ENCODE measurements at places on chromosomes 1 and 21.
A peak's percentile ranks its signal among the peaks of the same experiment; 100 is the strongest.

GRCh38 chr1:162471290-162471853 is 26.2 kb upstream of the UHMK1 start:
- DNase-seq: no peak

DNA sequence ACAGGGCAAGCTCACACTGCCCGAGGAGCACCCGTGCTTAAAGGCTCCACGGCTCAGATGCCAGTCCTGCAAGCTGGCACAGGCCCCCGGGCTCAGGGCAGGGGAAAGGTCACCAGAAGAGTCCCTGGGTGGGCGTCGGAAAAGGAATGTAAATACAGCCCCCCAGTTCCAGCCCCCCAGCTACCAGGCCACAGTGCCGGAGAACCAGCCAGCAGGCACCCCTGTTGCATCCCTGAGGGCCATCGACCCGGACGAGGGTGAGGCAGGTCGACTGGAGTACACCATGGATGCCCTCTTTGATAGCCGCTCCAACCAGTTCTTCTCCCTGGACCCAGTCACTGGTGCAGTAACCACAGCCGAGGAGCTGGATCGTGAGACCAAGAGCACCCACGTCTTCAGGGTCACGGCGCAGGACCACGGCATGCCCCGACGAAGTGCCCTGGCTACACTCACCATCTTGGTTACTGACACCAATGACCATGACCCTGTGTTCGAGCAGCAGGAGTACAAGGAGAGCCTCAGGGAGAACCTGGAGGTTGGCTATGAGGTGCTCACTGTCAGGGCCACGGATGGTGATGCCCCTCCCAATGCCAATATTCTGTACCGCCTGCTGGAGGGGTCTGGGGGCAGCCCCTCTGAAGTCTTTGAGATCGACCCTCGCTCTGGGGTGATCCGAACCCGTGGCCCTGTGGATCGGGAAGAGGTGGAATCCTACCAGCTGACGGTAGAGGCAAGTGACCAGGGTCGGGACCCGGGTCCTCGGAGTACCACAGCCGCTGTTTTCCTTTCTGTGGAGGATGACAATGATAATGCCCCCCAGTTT is 1.3 kb downstream of the CELSR2 start:
- DNase-seq: no peak

GRCh38 chr1:203517426-203518110 is 23.6 kb downstream of the OPTC start:
- no peak for DNase-seq

DNA sequence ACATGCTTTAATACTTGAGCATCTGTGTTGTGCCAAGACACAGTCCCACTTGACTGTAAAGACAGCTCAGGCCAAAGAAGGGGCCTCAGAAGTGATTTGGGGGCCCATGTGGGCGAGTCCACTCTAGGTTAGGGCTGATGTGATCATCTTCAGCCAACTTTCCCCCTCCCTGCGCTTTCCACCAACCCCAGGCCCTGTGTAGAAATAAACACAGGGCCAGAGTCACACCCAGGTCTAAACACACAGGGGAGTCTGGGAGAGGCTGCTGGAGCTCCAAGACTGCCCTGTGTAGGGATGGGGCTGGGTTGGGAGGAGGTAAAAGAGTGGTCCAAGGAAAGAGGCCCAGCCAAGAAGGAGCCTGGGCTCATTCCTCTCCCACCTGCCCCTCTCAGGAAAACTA is 2.5 kb upstream of the WNT2B start:
- no peak for DNase-seq

DNA sequence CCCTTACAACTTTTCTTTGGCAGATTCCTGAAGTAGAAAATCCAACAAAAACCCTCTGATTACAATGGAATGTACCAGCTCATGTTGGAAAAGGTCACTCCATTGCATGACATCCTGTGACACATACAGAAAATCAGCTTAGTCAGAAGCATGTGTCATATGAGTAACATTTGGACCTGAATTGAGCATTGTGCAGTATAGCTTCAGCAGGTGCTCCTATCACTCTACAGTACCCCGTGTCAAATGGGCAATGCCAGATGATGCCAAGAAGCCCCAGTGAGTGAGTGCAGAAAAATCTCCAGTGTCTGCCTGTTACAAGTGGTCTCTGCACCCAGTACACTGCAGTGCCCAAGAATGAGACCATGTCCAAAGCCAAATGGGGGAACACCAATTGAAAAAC is 129.7 kb upstream of the RUNX1 start:
- DNase-seq: no peak

DNA sequence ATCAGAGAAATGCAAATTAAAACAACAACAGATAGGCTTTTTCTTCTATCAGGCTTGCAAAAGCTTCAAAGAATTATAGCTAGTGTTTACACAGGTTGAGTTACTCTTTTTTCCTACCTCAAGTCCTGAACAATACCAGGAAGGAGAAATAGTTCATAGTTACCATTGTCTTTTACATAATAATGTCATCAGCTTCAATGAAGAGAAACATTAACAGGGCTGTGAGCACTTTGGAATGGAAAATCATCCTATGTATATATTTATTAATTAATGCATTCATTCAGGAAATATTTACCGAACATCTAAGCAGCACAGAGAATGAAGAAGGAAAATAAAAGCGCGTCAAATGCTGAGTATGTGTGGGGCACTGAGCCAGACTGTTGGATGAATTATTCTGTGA is 197.3 kb downstream of the ZBTB18 start:
- DNase-seq: no peak

- no peak for DNase-seq
Measured at GRCh38 chr1:4468804-4469514, 185.4 kb upstream of the AJAP1 start.

- DNase-seq: peak; percentile 46
Measured at GRCh38 chr1:12543740-12544154, 74.3 kb downstream of the DHRS3 start.

DNA sequence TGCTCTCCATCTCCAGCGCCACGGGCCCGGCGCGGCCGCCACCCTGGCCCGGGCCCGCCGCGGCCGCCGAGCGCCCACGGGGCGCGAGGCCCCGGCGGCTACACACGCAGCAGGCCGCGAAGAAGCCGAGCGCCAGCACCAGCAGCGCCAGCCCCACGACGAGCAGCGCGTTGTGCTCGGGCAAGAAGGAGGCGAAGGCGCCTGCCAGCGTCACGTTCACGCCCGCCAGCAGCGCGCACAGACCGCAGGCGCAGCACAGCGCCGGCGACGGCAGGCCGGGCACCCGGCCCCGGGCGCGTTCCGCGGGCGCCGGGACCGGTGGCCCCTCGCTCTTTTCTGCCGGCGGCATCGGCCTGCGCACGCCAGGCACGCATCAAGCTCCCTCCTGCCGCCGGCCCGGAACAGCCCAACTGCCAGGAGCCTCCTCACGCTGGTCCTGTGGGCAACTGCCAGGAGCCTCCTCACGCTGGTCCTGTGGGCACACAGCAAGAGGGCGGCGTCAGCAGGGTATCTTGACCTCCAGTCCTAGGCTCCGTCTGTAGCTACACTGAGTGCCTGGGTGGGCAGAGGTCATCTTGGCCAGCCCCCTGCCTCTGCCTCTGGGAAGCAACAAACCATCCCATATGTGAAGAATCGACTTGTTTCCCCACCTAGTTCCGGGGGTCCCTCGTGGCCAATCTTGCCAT is 18.1 kb downstream of the KNCN start:
- DNase-seq: peak; percentile 37

- DNase-seq: peak; percentile 40
Measured at GRCh38 chr1:177959811-177960515, 9.9 kb downstream of the SEC16B start.

GRCh38 chr1:17587693-17588047 is 48.2 kb downstream of the ARHGEF10L start:
- peak; percentile 54 for DNase-seq

DNA sequence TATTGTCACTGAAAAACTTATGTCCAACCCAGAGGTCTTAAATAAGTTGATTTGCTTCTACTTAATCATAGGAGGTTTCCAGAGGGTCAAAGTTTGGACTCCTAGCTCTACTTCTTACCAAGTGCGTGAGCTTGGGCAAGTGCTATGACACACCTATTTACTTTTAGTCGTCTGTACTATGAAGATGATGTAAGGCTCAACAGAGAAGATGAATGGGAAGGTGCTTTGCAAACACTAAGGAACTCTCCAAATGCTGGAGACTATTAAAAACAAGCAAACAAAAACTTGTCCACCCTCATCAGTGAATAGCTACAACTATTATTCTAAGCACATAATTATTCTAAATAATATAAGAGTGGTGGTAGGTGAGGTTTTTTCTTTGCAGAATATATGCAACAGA is 232.3 kb upstream of the USP24 start:
- DNase-seq: peak; percentile 62

DNA sequence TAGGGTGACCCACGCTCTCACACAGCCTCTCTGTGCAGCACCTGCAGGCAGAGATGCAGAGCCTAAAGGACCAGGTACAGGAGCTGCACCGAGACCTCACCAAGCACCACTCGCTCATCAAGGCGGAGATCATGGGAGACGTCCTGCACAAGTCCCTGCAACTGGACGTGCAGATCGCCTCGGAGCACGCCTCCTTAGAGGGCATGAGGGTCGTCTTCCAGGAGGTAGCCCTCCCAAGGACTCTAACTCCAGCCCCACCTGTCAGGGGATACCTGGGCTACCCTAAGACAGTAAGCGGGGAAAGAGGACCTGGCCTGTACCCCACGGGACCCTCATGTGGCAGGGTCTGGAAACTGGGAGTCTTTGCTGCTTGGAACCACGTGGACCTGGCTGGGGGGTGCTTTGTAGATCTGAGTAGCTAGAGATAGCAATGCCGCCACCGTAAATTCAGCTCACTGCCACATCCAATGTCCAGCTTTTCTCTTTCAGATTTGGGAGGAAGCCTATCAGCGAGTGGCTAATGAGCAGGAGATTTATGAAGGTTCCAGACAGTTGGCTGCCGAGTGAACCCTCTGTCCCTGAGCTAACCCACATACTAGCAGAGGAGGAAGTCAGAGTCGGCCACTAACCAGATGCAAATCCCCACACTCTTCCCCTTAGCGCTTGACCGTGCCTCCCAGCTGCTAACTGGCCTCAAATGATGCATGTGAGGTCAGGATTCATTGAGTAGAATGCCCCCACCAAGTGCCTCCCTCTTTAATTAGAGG is 6.5 kb downstream of the RNF207 start:
- DNase-seq: no peak

DNA sequence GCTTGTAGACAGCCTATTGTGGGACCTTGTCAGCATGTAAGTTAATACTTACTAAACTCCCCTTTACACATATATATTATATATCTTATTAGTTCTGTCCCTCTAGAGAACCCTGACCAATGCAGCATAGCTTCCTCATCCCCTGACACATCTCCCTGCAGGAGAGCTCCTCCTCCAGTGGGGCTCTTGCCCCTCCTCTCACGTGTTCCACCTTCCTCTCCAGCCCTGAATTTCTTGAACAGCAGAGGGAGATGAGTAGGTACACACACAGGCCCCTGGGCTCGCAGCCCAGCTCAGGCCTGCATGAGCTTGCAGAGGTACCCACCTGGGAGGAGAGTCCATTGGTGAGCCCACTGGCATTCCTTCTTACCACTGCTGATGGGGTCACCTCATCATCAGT is 27.3 kb upstream of the GOLT1A start:
- peak; percentile 10 for DNase-seq

DNA sequence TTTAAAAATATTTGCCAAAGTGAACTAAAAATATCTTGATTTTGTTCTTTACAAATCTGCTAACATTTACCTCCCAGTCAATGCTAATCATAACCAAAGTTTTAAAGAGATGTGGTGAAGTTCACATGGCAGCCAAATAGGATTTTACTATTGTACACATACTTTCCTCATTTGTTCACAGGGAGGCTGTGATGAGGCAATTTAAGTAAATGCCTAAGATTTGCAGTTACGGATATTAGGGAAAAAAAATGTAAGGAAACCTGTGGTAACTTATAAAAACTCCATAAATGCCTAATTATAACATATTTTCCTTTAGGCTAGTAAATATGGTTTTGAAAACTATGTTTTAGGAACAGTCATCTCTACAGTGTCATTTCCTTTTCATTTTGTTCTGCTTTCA is 32.4 kb downstream of the RGS5 start:
- DNase-seq: peak; percentile 57

DNA sequence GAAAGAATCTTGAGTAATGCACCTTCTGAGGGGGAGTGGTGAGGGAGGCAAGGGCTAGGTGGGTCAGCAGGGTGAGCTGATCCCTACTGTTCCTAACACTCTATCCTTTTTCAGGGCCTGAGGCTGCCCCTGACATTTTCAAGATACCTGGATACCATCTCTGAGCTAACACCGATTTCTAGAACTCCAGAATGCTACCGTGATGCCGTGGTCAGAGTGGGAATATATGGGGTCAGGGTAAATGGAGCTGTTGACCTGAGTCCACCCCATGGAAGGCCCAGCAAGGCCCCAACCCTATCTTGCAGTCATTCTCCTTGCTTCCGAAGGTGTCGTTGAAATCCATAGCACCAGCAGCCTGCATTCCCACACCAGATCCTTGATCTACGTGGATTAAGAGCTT is 18.0 kb upstream of the PTPRF start:
- no peak for DNase-seq

GRCh38 chr1:18484721-18485120 is 4.0 kb downstream of the KLHDC7A start:
- no peak for DNase-seq

- no peak for DNase-seq
Measured at GRCh38 chr1:39567302-39567701, 9.3 kb downstream of the PABPC4 start.

- DNase-seq: no peak
Measured at GRCh38 chr1:68370101-68370915, 79.4 kb downstream of the RPE65 start.

GRCh38 chr1:36125129-36125991 is at the start of gene COL8A2:
COL8A2 (minus strand) TSS chr1:36125222; CDS start chr1:36100242, 24,980 bp downstream.
- DNase-seq: no peak

DNA sequence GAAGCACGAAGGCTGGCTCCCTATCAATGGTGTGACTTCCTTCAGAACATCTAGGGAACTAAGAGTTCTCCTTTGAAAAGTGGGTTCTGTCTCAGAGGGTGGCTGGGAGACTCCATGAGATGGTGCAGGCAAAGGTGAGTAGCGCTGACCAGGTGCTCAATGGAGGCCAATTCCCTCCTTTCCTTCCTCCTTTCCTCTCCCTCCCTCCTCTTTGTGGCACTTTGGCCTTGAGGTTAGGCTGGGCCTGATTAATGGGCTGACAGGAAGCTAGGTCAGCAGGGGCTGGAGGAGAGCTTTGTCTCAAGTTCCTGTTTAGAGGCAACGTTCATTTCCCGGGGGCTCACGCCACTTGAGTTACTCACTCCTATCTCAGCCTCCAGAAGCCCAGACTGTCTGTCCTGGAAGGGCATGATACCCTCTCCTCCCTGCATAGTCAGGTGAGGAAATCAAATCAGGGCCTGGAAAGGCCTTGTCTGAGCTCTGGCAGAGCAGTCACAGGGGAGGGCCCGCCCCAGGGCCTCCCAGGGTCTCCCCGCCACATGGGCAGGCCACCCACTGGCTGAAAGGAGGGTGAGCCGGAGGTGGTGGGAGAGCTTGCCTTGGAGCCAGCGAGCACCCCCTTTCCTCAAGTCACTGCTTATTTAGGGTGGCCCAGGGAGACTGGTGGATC is 58.4 kb upstream of the SSBP3 start:
- DNase-seq: peak; percentile 65

DNA sequence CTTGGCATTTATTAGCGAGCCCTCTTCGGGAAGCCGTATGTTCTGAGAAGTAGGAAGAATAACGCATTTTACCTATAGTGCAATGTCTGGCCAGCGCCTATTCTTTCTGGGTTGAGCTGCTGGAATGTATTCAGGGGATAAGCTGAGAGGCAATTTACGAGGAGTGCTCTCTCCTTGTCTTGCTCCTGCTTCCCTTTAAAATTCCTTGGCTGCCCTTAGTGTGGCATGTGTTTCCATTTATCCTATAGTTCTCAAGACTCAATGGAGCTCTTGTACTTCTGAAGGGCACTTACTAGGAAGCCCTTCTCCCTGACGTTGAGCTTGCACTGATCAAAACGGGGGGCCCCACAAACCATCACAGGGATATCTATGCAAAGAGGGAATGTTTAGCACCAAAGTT is 364.6 kb downstream of the DISC1 start:
- DNase-seq: no peak
